ENCODE measurements at places on chromosomes 1 and 21.

GRCh38 chr1:176789571-176790090 lies 326.7 kb downstream of the PAPPA2 start:
- no peak for DNase-seq

DNA sequence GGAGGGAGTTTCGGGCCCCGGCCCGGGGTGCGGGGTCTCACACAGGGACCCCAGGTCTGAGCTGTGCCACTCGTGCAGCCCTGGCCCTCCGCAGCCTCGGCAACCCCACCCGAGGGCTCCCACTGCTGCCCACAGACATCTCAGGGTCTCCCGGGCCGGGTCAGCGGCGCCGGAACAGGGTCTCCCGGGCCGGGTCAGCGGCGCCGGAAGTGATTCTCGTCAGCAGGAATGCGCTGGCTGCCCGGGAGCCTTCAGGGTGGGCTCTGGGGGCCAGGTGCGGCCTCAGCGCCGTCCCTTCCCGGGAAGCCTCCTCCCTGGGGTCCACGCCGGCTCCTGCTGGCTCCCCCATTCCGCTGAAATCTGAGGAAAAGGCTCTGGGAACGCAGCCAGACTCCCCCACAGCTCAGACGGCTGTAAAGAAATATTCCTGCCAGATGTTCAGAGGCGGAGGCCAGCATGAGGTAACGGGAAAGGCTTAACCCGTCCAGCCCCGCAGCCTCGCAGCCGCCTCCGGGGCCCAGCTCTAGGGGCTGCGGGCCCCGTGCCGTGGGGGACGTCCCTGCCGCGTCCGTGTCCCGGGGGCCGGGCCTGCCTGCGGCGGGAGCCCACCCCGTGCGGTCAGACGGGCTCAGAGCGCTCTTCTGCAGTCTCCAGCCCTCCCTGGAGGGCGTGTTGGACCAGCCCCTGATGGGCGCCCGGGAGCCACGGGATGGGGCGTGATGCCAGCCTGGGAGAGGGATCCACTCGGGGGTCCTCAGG lies 8.7 kb upstream of the COL6A1 start:
- no peak for DNase-seq

- no peak for DNase-seq
Measured at GRCh38 chr1:175354080-175354479, 161.5 kb upstream of the KIAA0040 start.

GRCh38 chr1:12548279-12548972 lies 69.6 kb downstream of the DHRS3 start:
- DNase-seq: no peak

DNA sequence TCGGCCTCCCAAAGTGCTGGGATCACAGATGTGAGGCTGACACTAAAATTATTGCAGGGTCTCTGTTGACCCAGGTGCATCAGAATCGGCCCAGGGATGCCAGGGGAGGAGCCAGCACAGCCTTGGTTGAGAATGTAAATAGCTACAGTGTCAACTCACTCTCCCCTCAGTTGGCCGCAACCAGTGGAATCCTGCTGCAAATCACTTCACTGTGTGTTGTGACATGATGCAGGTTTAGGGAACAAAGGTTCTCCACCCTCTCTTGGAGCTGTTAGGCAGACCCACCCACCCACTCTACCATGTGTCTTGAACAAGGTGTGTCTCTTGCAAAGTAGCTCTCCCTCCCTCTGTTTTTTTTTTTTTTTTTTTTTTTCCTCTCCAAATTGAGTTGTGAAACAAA lies 60.5 kb upstream of the SOD1 start:
- DNase-seq: no peak

GRCh38 chr1:203442821-203443220 lies 32.8 kb upstream of the PRELP start:
- DNase-seq: no peak

- no peak for DNase-seq
Measured at GRCh38 chr21:42663860-42664535, 10.6 kb downstream of the PDE9A start.

DNA sequence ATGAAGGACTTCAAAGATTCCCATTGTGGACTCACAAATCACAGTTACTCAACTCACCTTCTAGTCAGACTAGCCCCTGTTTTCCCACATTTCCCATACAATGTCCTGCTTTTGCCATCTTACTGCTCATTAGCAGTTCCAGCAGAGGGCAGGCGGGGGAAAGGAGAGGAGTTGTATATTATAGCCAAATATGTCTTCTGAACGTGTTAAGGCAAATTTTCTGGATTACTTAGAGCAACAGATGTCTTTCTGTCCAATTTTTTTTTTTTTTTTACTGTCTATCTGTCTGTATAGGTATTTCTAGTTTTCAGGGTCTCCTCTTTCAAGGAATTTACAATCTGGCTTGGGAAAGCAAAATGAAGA lies 29.9 kb upstream of the DDAH1 start:
- no peak for DNase-seq

DNA sequence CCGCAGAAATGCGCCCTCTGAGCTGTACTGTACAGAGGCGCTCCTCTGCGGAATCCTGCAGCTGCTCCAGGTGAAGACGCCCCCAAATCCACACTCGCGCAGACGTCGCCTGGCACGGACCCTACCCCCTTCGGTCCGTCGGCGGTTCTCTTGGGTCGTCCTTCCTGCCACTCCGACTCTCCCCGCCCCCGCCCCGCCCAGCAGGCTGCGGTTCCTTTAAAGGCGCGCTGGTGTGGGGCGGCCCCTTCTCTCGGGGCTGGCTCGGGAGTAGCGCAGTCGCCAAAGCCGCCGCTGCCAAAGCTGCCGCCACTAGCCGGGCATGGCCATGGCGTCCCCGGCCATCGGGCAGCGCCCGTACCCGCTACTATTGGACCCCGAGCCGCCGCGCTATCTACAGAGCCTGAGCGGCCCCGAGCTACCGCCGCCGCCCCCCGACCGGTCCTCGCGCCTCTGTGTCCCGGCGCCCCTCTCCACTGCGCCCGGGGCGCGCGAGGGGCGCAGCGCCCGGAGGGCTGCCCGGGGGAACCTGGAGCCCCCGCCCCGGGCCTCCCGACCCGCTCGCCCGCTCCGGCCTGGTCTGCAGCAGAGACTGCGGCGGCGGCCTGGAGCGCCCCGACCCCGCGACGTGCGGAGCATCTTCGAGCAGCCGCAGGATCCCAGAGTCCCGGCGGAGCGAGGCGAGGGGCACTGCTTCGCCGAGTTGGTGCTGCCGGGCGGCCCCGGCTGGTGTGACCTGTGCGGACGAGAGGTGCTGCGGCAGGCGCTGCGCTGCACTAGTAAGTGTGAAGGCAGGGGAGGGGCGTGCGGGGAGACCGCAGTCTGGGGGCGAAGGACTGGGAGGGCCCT lies at the start of gene RASSF5:
Gene RASSF5, plus strand, starts transcription at position 248 of the 846 bp plus-strand sequence. Its CDS starts 72 bp downstream, at position 320.
- DNase-seq: peak; percentile 72

DNA sequence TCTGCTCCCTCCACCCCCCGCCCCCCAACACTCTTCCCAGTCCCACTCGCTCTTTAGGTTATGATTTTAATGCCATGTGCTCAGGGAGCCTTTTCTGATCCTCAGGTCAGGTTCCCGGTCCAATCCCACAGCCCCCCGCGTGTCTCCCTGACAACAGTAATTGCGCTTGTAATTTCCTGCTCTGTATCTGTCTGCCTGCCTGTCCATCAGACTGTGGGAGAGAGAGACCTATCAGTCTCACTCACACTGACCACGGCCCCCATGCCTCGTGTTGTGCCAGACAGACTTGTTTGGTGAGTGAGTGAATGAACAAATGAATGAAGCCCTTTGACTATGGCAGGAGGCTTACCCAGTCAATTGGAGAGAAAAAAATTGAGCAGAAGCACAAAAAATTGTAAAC lies 50.8 kb upstream of the ECE1 start:
- no peak for DNase-seq

DNA sequence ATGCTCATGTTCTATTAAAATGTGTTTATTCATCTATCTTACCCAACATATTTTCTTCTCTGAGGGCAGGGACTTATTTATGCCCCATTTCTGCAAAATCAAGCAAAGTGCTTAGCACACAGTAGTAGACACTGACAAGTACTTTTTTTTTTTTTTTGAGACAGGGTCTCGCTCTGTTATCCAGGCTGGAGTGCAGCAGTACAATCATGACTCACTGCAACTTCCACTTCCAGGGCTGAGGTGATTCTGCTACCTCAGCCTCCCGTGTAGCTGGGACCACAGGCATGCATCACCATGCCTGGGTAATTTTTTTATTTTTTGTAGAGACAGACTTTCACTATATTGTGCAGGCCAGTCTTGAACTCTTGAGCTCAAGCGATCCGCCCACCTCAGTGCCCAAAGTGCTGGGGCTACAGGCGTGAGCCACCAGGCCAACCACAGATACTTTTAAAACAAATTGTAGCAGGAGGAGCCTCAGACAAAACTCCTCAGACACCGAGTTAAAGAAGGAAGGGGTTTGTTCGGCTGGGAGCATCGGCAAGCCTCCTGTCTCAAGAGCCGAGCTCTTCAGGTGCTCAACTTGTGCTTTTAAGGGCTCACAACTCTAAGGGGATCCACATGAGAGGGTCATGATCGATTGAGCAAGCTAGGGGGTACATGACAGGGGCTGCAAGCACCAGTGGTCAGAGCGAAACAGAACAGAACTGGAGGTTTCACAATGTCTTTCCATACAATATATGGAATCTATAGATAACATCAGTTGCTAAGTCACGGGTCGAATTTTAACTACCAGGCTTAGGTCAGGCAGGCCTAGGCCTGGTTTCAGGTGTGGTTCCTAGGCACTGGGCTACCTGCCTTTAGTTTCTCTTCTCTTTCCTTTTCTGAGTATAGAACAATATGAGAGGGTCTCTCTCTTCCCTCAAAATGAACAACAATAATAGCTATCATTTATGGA lies 5.7 kb upstream of the TMEM167B start:
- no peak for DNase-seq

- no peak for DNase-seq
Measured at GRCh38 chr1:238664139-238664538, 722.2 kb upstream of the CHRM3 start.

GRCh38 chr1:97270508-97271307 lies 549.1 kb downstream of the PTBP2 start:
- DNase-seq: no peak

DNA sequence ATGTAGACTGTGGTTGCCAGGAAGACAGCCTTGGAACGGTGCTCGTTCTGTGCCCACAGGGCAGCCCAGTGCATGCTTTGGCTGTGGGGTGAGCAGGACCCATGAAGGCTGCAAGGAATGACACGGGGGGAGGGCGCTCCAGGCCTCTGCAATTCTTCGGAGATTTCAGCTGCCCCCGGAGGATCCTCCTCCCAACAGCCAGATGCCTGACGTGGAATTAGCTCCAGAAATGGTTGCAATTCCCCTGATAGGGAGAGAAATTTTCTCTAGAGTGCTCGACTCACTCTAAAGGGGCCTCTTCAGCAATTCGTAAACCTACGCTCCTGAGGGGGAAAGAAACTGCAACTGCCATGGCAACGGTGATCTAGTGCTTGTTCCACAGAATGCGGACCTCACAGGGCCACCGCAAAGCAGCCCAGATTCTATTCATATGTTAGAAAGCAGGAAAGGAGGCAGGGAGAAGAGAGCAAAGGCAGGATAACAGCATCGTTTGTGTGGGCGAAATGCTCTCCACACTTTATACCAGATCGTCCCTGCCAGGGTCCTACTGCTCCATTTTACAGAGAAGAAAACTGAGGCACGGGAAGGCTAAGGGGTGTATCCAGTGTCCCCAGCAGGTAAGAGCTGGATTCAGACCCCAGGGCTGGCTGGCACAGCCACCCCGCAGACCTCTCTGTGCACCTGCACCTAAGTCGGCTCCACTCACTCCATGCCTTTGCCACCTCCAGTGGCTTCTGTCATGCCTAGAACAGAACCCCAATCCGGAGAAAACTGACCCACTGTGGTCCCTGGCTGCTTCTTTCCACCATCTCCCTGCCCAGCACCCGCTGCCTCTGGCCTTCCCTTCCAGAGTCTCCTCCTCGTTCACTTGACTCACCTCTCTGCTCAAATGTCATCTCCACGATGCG lies 11.9 kb upstream of the PDE9A start:
- DNase-seq: no peak

DNA sequence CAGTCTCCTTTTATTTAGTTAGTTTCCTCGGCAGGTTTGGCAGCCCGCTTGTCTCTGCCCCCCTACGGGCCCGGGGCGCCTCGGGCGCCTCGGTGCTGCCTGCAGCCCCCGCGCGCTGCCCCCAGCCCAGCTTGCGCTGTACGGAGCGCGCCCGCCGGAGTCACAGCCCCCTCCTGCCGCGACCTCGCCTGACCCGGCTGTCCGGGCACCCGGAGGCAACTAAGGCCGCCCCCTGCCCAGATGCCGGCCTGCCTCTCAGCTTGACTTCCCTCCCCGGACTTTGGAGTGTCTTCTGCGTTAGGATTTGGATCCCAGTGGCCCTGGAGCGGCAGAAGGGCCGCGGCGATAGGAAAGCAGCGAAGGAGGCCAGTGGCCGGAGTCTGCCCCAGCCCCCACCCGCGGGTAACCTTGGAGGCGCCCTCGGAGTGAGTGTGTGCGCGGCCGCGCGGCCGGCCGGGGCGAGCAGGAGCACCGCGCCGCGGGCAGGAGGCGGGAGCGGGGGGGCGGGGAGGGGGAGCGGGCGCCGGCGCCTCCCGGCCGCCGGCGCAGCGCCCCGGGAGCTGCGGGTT lies 7.6 kb downstream of the CDKN2C start:
- DNase-seq: no peak

- no peak for DNase-seq
Measured at GRCh38 chr1:56719171-56719570, 74.1 kb downstream of the PRKAA2 start.

GRCh38 chr1:88186911-88187310 lies 497.2 kb upstream of the PKN2 start:
- DNase-seq: no peak

DNA sequence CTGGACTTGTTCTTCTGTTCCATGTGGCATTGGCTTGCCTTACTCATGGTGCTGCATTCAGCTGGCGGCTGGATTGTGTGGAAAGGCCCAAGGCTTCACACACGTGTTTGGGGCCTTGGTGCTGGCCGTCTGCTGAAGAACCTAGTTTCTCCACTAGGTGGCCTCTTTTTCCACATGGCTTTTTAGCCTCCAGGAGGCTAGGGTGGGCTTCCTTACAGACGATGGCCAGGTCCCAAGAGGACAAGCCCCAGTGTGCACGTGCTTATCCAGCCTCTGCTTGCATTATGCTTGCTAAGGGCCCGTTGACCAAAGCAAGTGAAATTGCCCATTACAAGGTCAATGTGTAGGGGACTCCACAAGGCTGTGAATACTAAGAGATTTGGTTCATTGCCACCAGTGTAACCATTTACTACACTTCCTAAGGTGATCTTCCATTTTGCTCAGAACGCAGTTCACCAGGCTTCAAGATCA lies 47.5 kb upstream of the FOXO6 start:
- no peak for DNase-seq

DNA sequence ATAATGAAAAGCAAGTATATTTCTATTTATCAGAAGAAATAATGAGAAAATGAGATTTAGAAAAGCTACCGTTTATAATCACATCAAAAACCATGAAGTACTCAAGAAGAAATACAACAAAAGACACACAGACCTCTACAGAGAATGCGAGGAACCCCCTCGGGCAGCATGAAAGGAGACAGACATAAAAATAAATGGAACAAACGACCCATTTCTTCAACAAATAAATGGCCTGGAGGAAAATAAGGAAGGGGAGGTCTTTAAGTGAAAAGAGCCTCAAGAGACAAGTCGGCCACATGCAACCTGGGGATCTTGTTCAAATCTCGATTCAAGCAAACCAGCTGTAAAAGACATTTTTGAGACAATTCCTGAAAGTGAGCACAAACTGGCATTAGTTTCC lies 6.0 kb downstream of the CFAP74 start:
- DNase-seq: no peak

- no peak for DNase-seq
Measured at GRCh38 chr1:232528472-232529089, 101.4 kb downstream of the SIPA1L2 start.

GRCh38 chr21:16086121-16086520 lies 356.3 kb downstream of the USP25 start:
- DNase-seq: no peak

GRCh38 chr1:192516776-192517297 lies 58.7 kb upstream of the RGS1 start:
- no peak for DNase-seq

Measured in NCI-H510A treated with DMSO at 0.1 percent for 48 hours (cell line).